T follicular helper cell (primary cell): ENCODE measurements at places on chromosomes 12 and 14.

- DNase-seq = no peak
Measured at GRCh38 chr12:50401500-50402081, 906 bp downstream of the LARP4 start.

DNA sequence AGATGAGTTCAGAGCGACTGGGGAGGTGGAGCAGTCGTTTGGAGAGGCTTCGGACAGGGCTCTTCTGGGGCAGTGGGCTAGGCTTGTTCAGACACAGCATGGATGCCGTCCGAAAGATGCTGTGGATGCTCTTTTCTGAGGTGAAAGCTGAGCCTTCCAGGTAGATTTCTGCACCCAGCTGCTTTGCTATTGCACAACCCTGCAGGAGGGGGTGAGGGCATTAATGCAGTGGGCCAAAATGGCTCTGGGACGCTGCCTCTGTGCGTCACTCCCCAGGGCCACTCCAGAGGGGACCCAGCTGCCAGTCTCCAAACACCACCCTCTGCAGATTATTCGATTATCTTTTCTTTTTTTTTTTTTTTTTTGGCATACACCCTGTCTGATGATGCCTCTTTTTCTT, 6.1 kb upstream of the DDX23 start:
- no peak for DNase-seq

- no peak for DNase-seq
Measured at GRCh38 chr12:13875744-13876143, 105.7 kb downstream of the GRIN2B start.

DNA sequence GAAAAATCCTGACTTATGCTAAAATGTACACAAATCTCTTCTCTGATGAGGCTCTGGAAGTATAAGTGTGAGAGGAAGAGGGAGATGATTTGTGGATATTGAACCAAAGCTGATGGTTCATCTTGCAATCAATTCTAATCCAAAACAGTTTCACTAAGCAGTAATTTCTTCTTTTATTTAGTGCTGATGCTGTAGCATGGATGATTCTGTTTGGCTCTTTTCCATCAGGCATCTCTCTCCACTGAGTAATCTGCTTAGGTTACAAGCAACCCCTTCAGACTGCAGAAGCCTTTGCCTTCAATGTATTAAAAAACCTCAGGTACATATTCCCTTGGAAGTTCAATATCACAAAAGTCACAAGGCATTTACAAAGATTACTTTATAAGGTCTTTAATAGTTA, 159.1 kb upstream of the CCDC198 start:
- no peak for DNase-seq

DNA sequence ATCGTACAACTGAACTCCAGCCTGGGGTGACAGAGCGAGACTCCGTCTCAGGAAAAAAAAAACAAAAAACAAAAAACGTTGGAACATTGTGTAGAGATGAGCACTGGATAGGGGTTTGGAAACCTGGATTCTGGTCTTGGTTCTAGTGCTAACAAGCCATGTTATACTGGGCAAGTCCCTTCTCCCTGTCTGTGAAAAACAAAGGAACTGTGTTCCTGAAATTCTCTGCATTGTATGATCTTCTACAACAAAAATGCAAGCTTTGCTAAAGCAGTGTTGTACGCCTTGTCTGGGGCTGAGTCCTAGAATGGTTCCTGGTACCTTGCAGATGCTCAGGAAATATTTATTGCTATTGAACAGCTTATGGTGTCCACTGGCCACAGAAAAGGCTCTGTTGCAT, 13.4 kb downstream of the GPRC5D start:
- DNase-seq = no peak

DNA sequence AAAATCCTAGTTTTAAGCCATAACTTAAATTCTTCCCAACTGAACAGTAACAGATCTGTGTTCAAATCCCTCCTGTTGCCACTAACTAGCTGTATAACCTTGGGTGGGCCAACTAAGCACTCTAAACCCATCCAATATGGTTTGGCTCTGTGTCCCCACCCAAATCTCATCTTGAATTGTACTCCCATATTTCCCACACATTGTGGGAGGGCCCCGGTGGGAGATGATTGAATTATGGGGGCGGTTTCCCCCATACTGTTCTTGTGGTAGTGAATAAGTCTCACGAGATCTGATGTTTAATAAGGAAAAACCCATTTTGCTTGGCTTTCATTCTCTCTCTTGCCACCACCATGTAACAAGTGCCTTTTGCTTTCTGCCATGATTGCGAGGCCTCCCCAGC, 1.2 kb upstream of the KRT4 start:
- DNase-seq = no peak

DNA sequence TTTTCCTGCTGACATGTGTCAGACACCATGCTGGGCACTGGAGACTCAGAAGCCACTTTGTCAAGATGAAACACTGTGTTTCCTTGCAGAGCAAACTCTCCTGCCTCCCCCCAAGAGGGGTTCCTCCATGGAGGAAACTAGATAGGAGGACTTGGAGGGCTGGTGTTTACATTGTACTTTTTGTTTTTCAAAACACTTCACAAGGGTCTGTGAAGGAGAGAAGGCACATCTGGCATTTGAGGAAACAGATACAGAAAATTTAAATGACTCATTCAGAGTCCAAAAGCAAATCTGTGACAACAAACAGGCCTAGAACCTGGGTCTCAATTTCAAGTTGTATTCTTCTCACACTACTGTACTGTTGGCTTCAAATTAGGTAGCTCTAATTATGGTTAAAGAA, 6.7 kb upstream of the CDKL1 start:
- DNase-seq = no peak

DNA sequence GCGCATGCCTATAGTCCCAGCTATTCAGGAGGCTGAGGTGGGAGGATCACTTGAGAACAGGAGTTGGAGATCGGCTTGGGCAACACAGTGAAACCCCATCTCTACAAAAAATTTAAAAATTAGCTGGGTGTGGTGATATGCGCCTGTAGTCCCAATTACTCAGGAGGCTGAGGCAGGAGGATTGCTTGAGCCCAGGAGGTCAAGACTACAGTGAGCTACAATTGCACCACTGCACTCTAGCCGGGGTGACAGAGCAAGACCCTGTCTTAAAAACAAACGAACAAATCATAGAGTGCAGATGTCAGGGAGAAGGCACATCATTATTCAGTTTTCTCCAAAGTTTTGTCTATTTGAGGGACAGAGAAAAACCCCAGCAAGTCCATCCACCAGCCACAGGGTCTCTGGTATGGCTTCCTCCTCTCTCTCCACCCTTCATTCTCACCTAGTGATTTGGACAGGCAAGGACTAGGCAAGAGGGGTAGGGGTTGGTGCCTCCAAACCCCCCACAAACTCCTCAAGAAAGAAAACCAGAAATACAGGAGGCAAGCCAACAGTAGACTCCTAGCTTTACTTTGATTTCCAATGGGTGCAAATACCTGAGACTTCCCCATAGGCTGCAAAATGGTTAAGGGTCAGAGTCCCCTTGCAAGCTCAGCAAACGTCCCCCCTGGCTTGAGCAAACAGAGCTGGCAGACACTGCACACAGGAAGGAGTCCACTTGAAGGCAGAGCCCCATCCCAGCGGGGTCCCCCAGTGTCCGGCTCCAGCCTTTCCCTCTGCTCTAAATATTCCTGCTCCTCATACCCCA, 26.5 kb upstream of the RPLP0 start:
- no peak for DNase-seq
